Cardiac septum (tissue), 1 donor: ENCODE measurements at places on chromosomes 13 and 19. TPM values are rescaled to one million over a fixed set of nuclear protein-coding genes. Genes with fewer than 3 reads are reported as not detected.

- DNase-seq = no peak
Observed at GRCh38 chr19:33248104-33248503, 22.5 kb upstream of the SLC7A10 start.

PAN3 gene
- 12.7 TPM for total RNA-seq

SPACA4 gene
- not detected for total RNA-seq

ADGRE3 gene
- 0.46 TPM for total RNA-seq

C5AR1 gene
- total RNA-seq = 12.9 TPM

DNA sequence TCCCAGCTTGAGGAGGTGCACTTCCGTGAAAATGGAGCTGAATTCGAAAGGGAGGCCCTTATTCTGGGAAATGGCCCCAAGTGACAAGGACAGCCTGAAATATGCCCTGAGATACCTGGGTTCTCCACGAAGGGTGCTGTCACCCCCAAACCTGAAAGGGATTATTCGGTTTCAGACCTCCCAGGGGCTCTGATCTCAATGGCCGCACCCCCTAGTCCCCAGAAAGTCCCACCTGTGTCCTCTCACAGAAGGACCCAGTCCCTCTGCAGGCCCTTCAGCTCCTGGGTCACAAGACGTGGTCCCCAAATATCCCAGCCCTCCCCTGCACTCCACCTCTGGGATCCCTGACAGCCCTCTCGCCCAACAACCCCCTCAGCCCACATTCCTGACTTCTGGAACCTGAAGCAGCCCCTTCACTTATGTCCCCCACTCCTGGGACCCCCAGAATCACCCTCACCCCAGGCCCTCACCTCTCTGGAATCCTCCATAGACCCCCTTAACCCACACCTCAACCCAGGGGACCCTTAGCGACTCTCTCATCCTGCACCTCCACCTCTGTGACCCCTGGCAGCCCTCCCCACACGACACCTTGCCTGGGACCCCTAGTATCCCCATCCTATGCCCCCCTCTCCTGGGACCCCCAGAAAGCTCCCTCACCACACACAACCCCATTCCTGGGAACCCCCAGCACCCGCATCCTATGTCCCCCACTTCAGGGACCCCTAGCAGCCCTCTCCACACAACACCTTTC is 606 bp downstream of the SYNGR4 start:
- DNase-seq = no peak

GRCh38 chr19:48152551-48152950 is 17.6 kb downstream of the LIG1 start:
- no peak for DNase-seq

GRCh38 chr19:30695171-30695875 is 323.1 kb downstream of the ZNF536 start:
- DNase-seq = no peak

DNA sequence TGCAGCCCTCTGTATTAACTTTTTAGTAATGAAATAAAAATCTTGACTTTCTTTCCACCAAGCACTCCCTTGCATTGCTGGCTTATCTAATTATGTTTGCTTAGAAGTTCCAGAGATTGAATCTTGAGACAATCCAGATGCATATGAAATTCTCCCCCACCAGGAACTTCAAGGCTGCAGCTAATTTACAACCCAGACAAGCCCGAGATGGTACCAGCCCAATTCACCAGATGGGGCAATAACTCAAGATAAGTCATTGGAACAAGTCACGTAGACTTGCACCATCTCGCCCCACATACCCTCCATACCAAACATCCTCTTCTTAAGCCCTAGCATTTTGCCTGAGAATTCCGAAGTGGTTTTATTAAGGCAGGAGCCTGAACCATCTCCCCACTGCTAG is 29.0 kb downstream of the UTP14C start:
- DNase-seq = no peak

- no peak for DNase-seq
Observed at GRCh38 chr13:79404985-79405384, 1.1 kb downstream of the RBM26 start.

GRCh38 chr13:25249001-25249543 is 38.2 kb downstream of the MTMR6 start:
- no peak for DNase-seq

GRCh38 chr13:93951108-93951507 is 528.4 kb downstream of the DCT start:
- no peak for DNase-seq

DNA sequence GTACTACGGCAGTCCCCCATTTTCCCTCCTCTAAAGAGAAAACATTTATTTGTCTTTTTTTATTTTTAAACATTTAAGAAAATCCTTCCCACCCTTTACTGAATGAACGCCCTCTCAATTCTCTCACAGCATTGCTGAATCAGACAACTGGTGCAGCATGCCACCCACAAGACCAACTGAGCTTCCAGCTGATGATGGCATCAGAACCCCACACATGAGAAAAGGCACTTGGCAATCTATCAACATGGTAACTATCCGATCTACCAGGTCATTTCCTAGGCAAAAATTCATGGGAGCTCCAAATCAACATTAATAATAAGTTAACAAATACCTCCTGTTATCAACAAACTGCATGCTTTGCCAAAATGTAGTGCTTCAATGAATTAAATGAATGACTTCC is 43.1 kb downstream of the LHFPL6 start:
- no peak for DNase-seq

GRCh38 chr19:41441321-41441945 is 1.5 kb upstream of the ERICH4 start:
- peak; percentile 24 for DNase-seq

SH2D3A gene
- total RNA-seq = 0.40 TPM

DNA sequence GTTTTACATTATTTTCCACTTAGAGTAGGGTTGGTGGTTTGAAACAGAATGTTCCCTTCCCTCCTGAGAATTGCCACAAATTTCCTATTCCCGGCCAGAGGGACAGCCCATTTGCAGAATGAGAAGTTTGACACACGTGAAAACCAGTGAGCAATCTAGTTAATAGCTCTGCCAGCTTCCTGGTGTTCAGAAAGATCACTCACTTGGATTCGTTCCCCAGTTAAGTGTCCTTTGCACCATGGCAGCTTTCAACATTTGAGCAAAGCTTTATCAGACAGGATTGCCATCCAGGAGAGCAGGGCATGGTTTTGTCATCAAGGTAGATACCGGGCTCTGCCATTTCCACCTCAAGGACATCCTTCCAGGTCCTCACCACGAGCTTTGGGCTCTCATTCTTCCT is 28.2 kb downstream of the RASL11A start:
- DNase-seq = no peak

DNA sequence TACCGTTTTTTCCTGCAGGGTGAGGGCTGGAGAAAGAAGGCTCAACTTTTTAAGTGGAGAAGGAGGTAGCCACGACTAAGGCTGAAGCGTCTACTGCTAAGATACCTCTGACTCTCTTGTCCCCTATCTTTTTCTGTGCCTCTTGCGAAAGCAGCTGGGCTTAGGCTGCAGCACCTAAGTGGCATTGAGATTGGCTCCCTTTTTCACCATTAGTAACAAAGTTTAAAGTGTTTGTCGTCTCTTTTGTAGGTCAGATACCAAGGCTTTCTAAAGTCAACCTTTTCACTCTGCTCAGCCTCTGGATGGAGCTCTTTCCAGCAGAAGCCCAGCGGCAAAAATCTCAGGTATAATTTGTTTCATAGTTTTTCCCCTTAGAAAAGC is 887 bp downstream of the CDADC1 start:
- DNase-seq = no peak

DNM2 gene
- total RNA-seq = 138 TPM

FFAR1 gene
- not detected for total RNA-seq

- no peak for DNase-seq
Observed at GRCh38 chr13:76637641-76638141, 248.5 kb downstream of the KCTD12 start.

LILRA1 gene
- total RNA-seq = 0.51 TPM

DNA sequence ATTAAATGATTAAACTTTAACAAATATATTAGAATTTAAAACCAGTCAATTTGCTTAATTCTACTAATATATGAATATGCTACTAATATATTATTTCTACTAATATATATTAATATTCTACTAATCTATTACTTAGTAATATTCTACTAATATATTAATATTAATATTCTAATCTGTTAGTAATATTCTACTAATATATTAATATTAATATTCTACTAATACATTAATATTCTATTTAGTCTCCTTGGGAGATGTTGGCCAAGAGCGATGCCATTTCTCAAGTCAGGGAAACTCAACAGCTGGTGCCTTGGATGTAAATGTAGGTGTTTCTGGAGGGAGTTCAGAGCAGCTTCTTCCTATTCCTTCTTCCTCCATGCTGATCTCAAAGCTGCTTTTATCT is 259.2 kb upstream of the TMTC4 start:
- no peak for DNase-seq

- DNase-seq = no peak
Observed at GRCh38 chr13:23709536-23709935, 139.3 kb downstream of the TNFRSF19 start.

- DNase-seq = no peak
Observed at GRCh38 chr13:30020726-30021312, 170.4 kb upstream of the UBL3 start.

C19orf38 gene
- total RNA-seq = 0.32 TPM

- DNase-seq = peak; percentile 86
Observed at GRCh38 chr19:40464059-40465024, 1.2 kb downstream of the BLVRB start.

DNA sequence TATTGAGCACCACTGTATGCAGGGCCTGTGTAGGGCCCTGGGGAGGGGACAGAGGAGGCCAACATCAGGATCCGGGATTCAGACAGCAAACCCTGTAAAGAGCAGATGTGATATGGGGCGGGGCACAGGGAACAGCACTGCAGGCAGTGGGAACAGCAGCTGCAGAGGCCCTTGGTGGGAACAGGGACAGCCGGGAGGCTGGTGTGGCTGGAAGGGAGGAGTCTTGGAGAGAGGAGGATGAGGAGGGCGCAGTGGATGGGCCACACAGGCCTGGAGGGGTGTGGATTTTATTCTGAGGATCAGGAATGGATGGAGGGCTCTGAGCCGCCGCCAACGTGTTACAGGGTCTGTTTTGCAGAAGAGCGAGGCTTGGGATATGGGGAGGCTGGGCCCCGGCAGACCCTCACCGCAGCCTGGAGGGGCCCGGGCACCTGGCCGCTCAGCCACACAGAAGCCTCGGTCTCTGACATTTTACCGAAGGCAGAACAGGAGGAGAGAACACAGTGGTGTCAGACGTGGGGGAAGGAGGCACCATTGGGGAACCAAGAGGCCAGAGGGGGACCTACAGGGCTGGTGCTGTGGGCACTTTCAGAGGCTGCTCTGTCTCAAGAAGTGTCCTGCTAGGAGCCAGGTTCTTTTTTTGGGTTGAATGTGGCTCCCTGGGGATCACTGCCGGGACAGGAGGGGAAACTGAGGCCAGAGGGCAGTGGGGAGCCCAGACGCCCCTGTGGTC is 6.9 kb downstream of the EFNA2 start:
- no peak for DNase-seq

DNA sequence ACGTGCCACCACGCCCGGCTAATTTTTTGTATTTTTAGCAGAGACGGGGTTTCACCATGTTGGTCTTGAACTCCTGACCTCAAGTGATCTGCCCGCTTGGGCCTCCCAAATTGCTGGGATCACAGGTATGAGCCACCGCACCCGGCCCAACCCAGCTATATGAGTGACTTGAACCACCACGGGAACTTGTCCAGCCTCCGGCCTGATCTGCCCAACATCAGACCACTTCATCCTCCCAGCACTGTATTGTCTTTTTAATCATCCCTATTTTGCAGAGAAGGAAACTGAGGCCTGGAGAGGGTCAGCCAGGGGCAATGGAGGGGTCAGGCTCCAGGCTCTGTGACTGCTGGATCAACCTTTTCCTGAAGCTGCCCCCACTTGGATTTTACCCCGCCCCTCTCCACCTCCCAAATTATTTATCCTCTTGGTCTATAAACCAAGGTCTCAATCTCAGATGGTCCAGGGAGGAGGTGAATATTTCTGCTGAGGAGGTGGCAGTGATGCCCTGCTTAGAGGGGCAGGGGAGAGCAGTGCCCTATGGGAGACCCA is 893 bp upstream of the PLIN3 start:
- no peak for DNase-seq

DCLK1 gene
- 13.8 TPM for total RNA-seq

KLK15 gene
- total RNA-seq = not detected

GRCh38 chr13:30880151-30880855 is 25.8 kb upstream of the MEDAG start:
- DNase-seq = no peak

S1PR5 gene
- 0.75 TPM for total RNA-seq

GRCh38 chr13:78576261-78576660 is 27.1 kb downstream of the POU4F1 start:
- no peak for DNase-seq

GRCh38 chr13:30974350-30974749 is 41.9 kb downstream of the TEX26 start:
- no peak for DNase-seq

DNA sequence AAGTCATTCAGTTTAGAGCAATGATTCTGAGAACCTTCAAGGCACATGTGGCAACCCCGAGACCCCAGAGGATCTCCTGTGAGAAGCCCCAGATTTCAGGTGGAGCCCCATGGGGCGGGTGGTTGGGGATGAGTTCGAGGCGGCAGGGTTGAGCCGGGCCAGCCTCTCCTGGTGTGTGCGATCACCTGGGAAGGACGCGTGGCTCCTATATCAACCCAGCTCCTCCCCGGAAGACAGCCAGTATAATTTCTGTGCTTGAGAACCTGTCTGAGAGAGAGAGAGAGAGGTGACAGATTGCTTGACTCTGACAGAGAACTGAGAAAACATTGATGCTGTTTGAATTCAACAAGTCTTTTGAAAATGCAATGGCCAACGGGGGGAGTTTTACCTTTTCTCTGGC is 89.0 kb downstream of the TEX29 start:
- no peak for DNase-seq

GRCh38 chr19:632579-633067 is 714 bp downstream of the POLRMT start:
- no peak for DNase-seq

FGF14 gene
- total RNA-seq = 4.8 TPM

- DNase-seq = no peak
Observed at GRCh38 chr13:50671497-50671850, 172.0 kb downstream of the DLEU7 start.

- peak; percentile 50 for DNase-seq
Observed at GRCh38 chr13:111893607-111894443, 173.1 kb upstream of the SOX1 start.

ATP8A2 gene
- 0.08 TPM for total RNA-seq

GRCh38 chr19:34366738-34367623 is 2.0 kb downstream of the GPI start:
- DNase-seq = no peak

- DNase-seq = no peak
Observed at GRCh38 chr19:40809358-40810086, 10.5 kb downstream of the EGLN2 start.
